ENCODE measurements at places on chromosomes 4 and X. TPM values are rescaled to one million over a fixed set of nuclear protein-coding genes. Genes with fewer than 3 reads are reported as not detected.

GRCh38 chr4:24858026-24858425 is 54.8 kb downstream of the CCDC149 start:
- peak; percentile 49 for DNase-seq

GRCh38 chr4:2378898-2379297 is 39.5 kb downstream of the ZFYVE28 start:
- DNase-seq, result no peak

- DNase-seq, result no peak
These were observed 54.4 kb upstream of the FTHL17 start for GRCh38 chrX:31126205-31126604.

DNA sequence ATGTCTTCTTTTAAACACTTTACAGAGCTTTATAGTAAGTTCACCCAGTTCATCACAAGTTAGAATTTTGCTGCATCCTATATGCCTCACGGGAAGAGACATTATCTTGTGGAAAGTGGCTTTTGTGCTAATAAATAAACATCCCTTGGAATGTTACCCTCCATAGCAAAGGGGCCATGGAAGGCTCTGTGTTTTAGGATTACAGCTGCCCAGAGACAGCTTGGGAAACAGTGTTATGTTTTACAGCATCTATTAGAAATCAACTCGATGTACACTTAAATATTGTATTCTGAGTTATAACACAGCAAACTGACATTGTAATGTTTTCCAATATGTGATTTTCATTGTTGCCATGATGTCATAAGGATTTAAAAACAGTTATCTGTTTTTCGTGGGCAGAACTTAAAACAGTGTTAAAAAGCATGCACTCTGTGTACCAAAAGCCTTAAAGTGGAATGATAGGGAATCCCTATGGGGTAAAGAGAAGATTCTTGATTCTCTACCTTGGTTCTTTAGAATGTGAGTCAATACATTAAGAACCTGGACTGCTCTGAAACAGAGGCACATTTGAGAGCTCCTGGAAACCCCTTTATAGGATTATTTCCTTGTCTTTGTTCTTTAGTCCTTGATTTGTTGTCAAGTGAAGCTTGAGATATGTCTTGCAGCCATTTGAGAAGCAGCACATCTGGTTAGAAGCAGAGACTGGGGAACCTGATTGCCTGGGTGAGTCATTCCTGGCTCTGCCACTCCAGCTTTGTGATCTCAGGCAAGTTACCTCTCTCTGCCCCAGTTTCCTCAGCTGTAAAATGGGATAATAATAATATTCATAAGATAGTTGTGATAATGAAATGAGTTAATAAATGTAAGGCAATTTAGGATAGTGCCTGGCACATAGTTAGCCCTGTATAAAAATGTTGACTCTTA is 41.6 kb downstream of the ARHGAP10 start:
- DNase-seq, result no peak

- DNase-seq, result no peak
These were observed 192.0 kb upstream of the ETNPPL start for GRCh38 chr4:108954880-108955279.

- no peak for DNase-seq
These were observed 1.4 kb downstream of the SPATA4 start for GRCh38 chr4:176193938-176194337.

DNA sequence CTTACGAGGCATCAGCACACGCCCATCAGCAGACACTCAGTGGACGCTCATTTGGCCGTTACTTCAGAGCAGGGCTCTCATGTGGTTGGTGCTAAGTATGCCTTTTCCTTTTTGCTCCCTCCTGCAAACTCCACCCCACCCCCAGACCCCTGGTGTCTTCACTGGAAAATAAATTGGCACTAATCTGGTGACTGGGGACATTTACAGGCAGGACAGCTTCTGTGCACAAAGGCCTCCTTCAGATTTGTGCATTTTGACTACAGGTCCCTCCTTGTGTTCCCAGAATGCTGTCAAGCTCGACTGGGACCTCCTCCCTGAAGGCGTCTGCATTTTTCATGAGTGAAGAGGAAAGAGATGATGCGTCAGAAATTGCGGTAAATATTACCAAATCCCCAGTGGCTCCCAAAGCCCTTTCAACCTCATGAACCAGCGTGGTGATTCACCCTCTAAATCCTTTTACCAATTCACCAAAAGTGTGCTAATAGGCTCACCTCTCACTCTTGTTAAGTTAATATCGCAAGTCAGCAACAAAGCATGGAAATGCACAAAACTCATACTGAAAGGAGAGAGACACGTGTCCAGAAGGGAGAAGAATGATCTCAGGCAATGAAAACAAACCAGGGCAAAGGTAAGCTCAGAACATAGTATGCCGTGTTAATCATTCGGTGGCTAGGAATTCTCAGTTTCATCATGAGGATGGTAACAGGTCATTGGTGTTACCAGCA is 119.0 kb downstream of the NKX6-1 start:
- DNase-seq, result no peak

The ETNPPL gene
- 0.18 TPM for polyA plus RNA-seq

GRCh38 chr4:80393246-80393969 is 57.9 kb downstream of the CFAP299 start:
- no peak for DNase-seq

- DNase-seq, result no peak
These were observed 58.7 kb downstream of the LEF1 start for GRCh38 chr4:108109997-108110416.

The VCX3B gene
- polyA plus RNA-seq, result 0.43 TPM

The DACH2 gene
- polyA plus RNA-seq, result 24.1 TPM

DNA sequence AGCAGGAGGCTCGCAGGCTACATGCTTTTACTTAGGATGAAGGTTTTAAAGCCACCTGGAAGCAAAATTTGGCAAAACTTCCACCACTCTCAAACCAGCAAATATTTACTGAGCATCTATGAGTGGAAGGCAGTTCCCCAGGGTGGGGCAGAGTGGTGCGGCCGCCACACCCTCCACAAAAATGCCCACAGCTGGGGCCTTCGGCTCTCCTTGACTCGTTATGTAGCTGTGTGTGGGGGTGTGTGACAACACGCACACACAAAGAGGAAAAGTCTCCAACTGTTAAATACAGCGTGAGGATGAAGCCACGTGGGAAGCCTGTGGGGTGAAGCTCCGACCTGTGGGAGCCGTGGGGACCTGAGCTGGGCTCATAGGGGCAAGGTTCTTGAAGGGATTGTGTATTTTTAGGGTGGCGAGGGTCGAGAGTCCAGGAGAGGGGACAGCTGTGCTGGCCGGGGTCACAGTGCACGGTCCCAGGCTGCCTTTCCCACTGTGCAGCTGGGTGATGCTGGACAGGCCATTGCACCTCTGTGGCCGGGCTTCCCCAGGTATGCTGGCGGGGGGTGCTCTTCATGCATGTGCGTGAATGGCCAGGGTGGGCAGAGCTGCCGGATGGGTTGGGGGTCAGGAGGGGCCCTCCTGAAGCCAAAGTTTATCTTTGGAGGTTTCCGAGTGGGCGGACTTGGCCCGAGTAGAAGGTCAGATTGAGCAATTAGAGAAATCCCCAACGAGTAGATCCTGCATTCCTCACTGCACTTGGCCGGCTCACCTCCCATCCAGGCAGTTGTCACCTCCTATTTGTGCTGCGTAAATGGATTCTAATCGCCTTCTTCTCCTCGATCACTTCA is 25.4 kb downstream of the SORCS2 start:
- no peak for DNase-seq

The CENPU gene
- 47.1 TPM for polyA plus RNA-seq

The SH3D19 gene
- polyA plus RNA-seq, result 31.4 TPM

GRCh38 chr4:110268352-110268751 is 69.9 kb upstream of the ELOVL6 start:
- no peak for DNase-seq

The HAND2 gene
- polyA plus RNA-seq, result not detected

- DNase-seq, result peak; percentile 54
These were observed 133.6 kb upstream of the GIMD1 start for GRCh38 chr4:106502106-106502699.

DNA sequence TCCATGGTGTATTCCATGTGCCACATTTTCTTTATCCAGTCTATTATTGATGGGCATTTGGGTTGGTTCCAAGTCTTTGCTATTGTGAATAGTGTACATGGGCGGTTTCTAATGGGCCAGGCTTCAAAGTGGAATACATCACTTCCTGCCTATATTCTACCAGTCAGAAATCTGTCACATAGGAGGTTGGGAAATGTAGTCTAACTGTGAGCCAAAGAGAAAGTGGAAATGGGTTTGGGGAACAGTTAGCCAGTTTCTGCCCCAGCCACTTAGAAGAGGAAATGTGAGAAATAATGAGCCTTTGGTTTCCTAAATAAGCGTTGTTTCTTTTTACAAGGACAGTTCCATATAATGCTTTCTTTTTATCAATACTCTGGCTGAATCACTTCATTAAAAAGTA is 85.1 kb upstream of the AP1S2 start:
- DNase-seq, result no peak

GRCh38 chr4:108166441-108167315 is 2.1 kb downstream of the LEF1 start:
- peak; percentile 66 for DNase-seq

Measured in renal pelvis (tissue), 12 donors.